ENCODE measurements at places on chromosomes 3 and 15.

GRCh38 chr3:186109897-186110803 is 1.3 kb upstream of the ETV5 start:
- no peak for DNase-seq

GRCh38 chr15:28896951-28897350 is 11.2 kb downstream of the APBA2 start:
- DNase-seq, result no peak

- DNase-seq, result no peak
These were observed 22.0 kb downstream of the TGFBR2 start for GRCh38 chr3:30628205-30628900.

- DNase-seq, result no peak
These were observed 21.6 kb downstream of the COL8A1 start for GRCh38 chr3:99659951-99660350.

DNA sequence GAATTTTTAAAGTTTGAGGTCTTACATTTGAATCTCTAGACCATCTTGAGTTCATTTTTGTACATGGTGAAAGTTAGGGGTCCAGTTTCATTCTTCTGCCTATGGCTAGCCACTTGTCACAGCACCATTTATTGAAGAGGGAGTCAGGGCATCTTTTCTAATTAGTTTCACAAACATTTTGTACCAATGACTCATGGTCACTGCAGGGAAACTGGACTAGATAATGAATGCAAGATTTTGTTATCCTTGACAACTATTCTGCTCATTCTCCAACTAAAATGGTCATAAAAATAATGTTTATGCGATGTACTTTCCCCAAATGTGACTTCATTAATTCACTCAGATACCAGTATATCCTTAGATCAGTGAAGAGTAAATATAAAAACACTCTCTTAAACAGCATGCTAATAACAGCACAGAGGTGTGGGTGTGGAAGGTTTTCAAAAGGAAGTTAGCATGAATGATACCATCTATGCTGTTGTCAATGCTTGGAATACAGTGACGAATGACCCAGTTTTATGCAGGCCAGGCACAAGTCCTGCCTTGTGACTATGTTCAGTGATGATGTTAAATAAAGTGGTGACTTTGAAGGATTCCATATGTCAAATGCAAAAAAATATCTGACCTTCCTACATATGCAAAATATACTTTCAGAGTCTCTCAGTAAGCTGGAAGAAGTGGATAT is 314.9 kb upstream of the TMCO5A start:
- no peak for DNase-seq

GRCh38 chr3:161291191-161291901 is 70.2 kb downstream of the NMD3 start:
- no peak for DNase-seq

DNA sequence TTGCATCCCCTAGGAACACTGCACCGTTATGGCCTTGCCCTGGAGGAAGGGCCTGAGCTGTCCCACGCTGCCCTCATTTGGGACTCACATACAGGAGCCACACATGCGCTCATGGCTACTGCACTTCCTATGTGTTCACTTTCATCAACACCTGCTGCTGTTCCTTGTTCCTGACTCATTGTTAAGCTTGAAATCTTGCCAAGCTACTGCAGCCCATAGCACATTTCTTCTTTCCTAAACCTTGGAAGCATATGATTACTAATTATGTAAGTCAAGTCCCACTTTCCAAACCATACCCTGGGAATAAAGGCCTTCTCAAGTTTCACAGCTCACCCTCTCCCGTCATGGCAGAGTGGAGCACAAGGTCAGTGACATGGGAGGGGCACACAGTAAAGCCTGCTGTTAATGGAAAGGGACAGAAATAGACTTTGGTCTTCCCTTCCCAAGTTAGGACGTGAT is 307.9 kb downstream of the CLSTN2 start:
- no peak for DNase-seq

DNA sequence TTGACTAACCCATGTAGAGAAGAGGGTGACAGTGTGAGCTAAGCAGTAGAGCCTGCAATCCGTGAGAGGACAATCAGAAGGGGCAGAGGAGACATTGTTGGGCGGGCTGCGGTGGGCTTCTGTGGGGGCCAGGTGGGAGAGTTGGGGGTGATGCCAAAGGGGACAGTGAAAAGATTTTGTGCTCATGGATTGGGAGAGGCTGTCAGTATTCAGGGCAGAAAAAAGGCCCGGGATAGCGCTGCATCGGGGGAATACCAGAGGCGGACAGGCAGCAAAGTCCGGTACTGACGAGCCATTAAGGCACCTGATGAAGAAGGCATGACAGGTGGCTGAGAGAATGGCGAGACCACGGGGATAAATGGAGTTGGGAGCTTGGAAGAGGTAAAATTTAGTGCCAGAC is 1.3 kb upstream of the PXYLP1 start:
- no peak for DNase-seq

DNA sequence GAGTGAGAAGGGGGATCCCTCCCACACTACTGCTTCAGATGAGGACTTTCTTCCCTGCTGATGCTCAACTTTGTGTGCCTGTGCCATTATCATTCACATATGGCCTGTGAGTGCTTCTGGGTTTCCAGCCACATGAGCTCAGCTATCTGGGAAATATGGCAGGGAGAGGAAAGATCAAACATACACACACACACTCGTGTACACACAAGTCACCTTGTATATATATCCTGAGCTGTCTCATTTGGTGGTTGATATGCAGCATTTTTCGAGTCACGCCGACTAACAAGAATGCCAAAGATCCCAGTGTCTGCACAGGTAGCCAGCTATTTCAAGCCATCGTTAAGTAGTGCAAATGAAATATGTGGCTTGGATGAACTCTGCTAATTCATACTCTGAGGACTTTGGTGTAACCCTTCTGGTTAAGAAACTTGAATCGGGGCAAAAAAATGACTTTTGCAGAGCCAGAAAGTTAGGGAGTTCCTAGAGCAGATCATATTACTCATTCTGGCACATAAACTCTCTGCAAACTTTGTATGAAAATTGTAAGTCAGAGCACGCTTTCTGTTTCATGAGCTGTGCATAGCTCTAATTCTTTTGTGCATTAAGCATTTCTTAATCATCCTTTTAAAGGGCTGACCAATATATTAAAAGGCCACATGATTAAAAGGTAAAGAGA is 24.9 kb upstream of the WNT5A start:
- no peak for DNase-seq

DNA sequence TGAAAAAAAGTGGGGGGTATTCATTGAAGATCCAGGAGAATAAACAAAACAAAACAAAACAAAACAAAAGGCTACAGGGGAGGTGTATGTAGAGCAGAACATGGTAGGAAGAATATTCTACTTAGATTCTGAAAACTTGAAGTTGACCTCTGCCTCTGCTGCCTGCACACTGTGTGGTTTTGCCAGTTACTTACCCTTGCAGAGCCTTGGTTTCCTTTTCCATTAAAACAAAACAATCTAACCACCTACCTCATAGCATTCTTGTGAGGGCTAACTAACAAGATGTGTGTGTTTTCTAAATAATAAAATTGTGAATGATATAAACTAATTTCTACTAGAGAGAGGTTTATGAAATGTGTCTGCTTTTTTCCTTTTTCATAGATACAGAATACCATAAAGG is 423.1 kb downstream of the TIGIT start:
- no peak for DNase-seq

GRCh38 chr3:14539742-14540491 is at the start of gene GRIP2:
Gene GRIP2, minus strand, starts transcription at chr3:14540342. Its CDS starts 34 bp downstream, at chr3:14540308.
- DNase-seq, result no peak

DNA sequence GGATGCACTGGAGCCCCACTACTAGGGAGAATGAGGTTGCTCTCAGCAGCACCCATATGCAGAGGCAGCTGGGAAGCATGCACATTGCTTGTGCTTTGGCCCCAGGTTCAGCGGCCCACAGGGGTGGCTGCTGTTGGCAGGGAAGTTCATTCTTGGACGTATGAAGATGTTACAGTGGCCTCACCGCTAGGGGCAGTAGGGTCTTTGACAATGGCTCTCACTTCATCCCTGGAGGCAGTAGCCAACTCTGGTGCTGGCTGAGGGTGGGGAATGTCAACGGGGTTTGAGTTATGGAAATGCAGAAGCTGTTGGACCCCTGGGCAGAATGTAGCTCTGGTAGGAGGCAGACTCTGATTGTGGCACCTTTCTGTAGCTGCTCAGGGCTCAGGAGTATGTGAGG is 279.9 kb downstream of the SCAPER start:
- DNase-seq, result no peak

- DNase-seq, result no peak
These were observed 42.2 kb downstream of the PXYLP1 start for GRCh38 chr3:141273700-141274410.

GRCh38 chr3:150825916-150826377 is 63.0 kb upstream of the SIAH2 start:
- DNase-seq, result no peak

GRCh38 chr3:146283781-146284445 is 33.0 kb upstream of the PLSCR4 start:
- no peak for DNase-seq

DNA sequence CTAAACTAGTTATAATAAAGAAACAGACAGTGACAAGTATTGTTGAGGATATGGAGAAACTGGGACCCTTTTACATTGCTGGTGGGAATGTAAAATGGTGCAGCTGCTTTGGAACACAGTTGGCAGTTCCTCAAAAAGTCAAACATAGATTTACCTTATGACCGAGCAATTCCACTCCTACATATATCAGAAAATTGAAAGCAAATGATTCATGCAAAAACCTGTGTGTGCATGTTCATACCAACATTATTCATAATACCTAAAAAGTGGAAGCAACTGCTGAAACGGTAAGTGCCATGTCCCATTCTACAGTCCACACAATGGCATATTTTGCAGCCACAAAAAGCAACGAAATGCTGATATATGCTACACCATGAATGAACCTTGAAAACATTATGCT is 12.2 kb upstream of the SEC61A1 start:
- DNase-seq, result no peak

- peak; percentile 35 for DNase-seq
These were observed at the start of gene BCL2A1 for GRCh38 chr15:79970624-79971434. Gene BCL2A1, minus strand, starts transcription at chr15:79971196. Its CDS starts 77 bp downstream, at chr15:79971119.

GRCh38 chr3:119401503-119402440 is 61.6 kb downstream of the TMEM39A start:
- DNase-seq, result no peak

DNA sequence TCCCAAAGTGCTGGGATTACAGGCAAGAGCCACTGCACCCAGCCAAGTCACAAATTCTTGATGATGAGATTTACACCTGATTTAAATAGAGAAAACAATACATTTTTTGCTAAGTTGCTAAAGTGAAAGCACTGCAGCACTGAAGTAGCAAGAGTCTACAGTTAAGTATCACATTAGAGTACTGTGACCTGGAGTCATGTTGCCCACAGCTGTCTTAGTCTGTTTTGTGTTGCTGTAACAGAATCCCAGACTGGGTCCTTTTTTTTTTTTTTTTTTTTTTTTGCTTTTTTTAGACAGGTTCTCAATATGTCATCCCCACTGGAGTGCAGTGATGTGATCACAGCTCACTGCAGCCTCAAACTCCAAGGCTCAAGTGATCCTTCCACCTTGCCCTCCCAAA is 23.2 kb upstream of the GNB4 start:
- DNase-seq, result no peak

DNA sequence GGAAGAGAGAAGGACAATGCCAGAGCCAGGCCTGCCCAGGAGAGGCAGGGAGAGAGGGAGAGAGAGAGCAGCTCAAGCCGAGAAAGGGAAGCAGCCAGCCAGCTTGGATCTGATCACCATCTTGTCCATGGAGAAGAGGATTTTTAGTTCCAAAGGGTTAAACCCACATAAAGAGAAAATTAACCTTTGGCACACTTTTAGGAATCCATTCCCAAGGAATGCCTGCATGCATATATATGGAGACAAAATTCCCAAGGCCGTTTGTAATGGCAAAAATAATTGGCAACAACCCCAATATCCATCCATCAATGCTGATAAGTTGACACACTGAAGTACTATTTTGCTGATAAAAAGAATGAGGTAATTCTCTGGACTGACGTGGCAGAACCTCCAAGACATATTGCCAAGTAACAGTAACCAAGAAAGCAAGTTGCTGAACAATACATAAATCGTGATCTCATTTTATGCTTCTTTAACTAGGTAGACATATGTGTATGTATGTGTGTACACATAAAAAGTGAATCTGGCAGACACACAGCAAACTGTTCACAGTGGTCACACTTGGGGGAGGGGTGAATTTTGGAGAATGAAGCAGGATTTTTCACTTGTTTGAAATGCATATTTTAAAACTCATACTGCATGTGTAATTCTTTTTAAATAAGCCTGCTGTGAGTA is 7.5 kb upstream of the STRA6 start:
- DNase-seq, result no peak

GRCh38 chr3:50516440-50516871 is 13.0 kb upstream of the CACNA2D2 start:
- DNase-seq, result no peak

DNA sequence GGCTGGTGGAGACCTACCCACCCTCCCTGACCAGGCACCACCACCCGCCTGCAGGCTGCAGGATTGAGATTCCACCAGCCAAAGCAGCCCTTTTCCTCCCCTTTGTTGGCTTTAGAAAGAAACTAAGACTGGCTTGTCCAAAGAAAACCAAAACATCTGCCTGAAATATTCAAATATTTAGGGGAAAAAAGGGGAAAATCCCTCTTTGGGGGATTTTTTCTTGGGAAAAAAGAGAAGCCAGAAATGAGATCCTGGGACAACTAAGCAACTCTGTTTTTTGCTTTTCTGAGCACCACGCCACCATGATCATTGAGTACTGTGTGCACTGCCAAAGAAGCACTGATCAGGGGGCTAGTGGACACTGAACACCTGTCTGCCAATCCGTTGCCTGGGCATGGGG is 2.6 kb downstream of the DCLK3 start:
- no peak for DNase-seq

GRCh38 chr3:128426128-128426921 is 40.4 kb downstream of the DNAJB8 start:
- DNase-seq, result peak; percentile 47

GRCh38 chr3:194259982-194260766 is 91.0 kb downstream of the CPN2 start:
- no peak for DNase-seq

GRCh38 chr3:14769544-14770325 is 49.0 kb upstream of the FGD5 start:
- DNase-seq, result no peak

- DNase-seq, result peak; percentile 63
These were observed 125.5 kb downstream of the GADL1 start for GRCh38 chr3:30768703-30769550.

GRCh38 chr3:52311576-52312119 is 4.5 kb upstream of the DNAH1 start:
- DNase-seq, result no peak

- DNase-seq, result no peak
These were observed 141.6 kb upstream of the STT3B start for GRCh38 chr3:31391150-31391549.

GRCh38 chr3:117263745-117264144 is 554.2 kb downstream of the TUSC7 start:
- DNase-seq, result no peak

GRCh38 chr3:12438318-12438717 is 46.0 kb upstream of the TSEN2 start:
- no peak for DNase-seq

DNA sequence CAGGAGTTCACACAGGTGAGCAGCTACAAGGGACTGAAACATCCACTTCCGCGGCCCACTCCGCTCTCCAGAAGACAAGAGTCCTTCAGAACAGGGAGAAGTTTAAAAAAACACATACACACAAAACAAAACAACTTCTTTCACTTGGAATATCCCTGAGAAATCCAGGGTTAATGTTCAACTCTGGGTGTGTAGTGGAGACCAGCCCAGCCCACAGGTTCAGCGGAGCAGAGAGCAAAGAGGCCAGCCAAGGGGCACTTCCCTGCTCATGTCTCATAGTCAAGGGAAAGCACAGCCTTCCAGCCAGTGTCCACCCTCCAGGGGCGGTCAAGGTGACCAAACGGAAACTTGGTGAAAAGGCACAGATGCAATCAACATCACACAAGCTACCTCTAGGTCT is 41.6 kb downstream of the WNT5A start:
- DNase-seq, result no peak

All from stimulated activated CD4-positive, alpha-beta T cell treated with anti-CD3 and anti-CD28 coated beads, Interleukin-1b, Interleukin-23, amount 100 ng/mL, for 1 hour (primary cell).